ENCODE measurements at places on chromosomes 4 and X.

DNA sequence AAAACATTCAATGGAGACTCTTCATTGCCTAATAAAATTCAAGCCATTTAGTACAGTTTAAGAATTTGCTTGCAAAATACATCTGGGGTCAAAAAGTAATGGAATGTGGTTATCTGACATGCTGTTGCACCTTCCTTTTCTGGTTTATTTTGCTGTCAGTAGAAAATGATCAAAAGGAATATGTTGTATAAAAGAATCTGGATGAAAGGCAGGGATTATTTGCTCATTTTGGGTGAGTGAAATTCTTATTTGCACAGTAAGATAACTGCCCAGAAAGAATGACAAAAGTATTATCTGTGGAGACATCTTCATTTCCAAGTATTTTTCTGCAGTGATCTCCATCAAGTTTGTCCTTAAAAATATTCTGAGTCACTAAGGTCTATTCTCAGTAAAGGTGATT, 30.4 kb downstream of the BOD1L1 start:
- no peak for DNase-seq

- DNase-seq, result no peak
These were observed 7.8 kb downstream of the SPATA4 start for GRCh38 chr4:176187624-176188023.

- no peak for DNase-seq
These were observed 99.9 kb downstream of the SLIT2 start for GRCh38 chr4:20351360-20352162.

DNA sequence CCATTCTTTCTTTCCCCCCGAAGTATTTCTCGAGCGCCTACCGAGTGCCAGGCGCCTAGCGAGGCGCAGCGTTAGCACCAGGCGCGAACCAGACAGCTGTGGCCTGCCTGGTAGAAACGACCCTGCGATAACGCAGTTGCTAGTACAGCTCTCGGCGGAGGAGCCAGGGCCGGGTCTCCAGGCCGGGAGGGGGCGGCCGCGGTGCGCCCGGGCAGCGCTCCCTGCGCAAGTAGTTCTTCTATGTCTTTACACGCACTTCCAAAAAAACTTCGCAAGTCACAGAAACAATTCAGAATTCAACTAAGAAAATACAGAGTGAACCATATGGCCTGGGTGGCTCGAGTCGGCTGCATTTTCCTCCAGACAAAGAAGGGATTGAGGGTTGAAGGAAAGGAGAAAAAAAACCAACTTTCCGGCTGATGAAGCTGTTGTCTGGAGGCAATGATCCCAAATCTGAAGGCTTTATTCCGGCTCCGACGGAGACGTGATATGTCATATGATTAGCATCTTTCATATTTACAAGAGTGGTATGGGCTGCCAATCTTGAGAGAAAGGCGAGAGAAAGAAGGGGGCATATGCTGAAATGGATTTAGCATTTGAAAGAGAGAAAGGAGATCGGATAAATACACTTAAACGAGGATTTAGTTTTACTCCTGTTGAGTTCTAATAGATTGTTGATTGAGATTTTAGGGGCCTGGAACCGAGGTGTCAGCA, 7.2 kb upstream of the NEUROG2 start:
- DNase-seq, result no peak

- no peak for DNase-seq
These were observed 10.3 kb downstream of the NMU start for GRCh38 chr4:55625835-55626234.

- no peak for DNase-seq
These were observed 77.5 kb upstream of the ELOVL6 start for GRCh38 chr4:110275871-110276270.

DNA sequence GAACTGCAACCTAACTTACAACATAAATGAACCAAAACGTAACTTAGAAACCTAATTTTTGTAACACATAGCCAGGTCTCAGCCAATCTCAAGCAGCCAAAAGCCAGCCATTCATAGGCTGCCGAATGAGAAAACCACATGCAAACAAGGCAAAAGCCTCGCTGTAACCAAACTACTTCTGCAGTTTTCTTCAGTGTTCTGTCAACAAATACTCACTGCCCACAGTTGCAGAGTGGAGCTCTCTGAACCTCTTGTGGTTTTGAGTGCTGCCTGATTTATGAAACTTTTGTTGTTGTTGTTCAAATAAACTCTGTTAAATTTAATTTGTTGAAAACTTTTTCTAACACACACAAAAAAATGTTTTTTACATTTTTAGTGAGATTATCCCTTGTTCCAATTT, 251.2 kb downstream of the PAPSS1 start:
- DNase-seq, result no peak

DNA sequence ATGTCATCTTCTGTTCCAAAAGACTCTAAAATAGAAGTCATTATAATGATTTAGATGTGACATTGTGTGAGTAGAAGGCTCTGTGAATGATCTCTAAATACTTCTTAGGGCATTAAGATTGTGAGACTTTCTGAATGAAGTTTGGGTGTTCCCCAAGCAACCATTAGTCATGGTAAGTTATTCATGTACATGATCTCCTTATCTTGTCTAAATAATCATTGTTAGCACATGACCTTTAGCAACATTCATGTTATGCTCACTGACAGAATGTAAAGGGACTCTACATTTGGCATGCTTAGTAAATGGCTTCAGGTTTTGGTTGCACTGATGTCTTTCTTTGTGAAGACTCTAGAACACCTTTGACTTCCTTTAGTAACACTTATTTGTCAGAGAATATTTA, 140.8 kb upstream of the AGA start:
- DNase-seq, result no peak

- DNase-seq, result no peak
These were observed 11.7 kb downstream of the UGT2B4 start for GRCh38 chr4:69484011-69484410.

- DNase-seq, result no peak
These were observed 132.6 kb upstream of the SLIT2 start for GRCh38 chr4:20119141-20119540.

GRCh38 chr4:2906218-2906617, 57.0 kb downstream of the NOP14 start:
- no peak for DNase-seq

- DNase-seq, result no peak
These were observed 9.1 kb downstream of the BMPR1B start for GRCh38 chr4:94766856-94767255.

GRCh38 chr4:123659262-123659661, 262.7 kb downstream of the SPRY1 start:
- DNase-seq, result no peak

DNA sequence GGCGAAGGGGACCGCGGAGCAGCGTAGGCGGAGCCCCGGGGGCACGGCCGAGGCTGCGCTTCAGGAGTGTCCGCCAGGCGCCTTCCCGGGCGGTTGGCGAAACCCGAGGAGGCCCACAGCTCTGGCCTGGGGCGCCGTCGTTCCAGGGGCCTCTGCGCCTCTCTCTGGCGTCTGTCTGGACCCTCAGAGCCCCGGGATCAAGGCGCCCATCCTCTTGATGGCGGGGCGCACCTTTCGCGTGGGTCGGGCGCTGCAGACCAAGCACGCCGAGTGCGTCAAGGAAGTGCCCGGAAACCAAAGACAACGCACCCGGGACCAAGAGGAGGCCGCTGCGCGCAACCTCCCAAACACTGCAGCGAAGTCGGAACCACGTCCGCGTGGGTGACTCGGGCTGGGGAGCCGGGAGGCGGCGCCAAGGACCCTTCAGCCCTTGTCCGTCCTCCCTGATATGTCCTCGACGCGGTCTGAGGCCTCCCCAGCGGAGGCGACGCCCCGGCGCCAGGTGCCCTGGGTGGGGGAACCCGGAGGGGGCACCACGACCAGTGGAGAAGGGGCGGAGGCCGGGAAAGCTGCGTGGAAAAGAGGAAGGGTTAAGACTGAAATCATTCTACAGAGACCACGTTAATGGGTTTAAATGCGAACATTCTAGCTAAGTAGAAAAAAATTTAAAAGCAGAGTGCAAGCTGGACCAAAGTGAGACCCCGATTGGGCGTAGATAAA, 9.9 kb downstream of the HMX1 start:
- no peak for DNase-seq

DNA sequence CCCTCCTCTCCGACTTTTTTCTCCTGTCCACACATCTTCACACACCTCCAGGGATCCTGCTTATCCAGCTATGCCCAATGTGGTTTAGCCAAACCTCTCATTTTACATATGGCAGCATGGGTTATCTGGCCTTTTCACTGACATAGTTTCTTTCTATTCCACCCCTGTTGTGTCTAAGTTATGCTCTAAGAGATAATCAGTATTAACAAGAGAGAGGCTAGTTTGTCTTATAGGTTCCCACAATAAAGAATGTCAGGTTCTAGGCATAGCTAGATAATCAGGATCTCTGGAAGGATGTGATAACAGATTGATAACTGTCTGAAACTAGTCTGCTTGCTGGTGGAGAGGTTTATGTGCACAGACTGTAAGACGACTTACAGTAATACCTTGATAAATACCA, 7.7 kb upstream of the GALNT7 start:
- DNase-seq, result no peak

DNA sequence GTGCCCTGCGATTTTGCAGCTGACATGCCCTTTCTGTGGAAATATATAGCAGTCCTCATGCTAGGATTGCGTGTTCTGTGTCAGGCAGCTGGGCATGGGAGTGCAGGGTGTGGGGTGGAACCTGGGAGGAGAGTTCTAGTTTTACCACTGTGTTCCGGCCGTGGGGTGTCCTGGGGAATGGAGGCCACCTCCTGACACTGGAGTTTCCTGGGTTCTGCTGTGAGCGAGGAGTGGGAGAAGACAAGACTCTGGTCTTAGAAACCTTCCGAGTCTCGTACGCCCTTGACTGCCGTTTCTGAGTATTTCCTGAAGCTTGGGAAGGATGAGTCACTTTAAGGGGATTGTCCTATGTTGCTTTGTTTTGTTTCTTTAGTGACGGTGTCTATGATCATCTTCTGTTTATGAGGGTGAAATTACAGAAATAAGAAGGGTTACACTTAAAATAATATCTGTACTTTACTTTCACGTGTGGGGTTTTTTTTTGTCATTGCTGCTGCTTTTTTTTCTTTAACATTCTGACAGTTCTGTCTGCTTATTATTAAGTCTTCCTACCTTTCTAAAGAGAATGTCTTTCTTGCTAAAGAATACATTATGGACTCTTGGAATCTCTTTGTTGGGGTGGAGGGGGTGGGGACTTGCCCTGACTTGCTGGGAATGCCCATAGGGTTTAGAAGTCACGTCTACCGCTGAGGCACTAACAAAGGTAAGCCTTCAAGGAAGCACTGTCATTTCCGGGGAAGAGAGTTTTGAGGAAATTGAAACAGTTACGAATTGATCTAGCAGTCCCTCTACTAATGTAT, 19.1 kb downstream of the CD99 start:
- DNase-seq, result peak; percentile 24

DNA sequence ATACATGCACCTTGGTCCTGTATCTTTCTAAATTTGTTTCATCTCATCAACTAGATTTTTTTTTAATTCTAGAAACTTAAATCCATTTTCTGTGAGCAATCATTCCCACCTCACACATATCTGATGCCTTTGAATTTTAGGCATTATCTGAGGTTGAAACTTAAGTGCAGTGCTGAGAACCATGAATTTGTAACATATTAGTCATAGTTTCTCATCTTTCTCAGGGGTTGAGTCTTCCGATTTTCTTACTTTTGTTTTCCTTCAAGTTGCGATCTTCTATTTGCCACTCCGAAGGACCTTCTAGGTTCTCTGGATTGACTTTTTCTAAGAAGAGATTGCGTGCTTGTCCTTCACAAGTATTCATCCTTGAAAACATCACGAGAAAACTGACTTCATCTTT, 3.7 kb upstream of the NR0B1 start:
- no peak for DNase-seq

DNA sequence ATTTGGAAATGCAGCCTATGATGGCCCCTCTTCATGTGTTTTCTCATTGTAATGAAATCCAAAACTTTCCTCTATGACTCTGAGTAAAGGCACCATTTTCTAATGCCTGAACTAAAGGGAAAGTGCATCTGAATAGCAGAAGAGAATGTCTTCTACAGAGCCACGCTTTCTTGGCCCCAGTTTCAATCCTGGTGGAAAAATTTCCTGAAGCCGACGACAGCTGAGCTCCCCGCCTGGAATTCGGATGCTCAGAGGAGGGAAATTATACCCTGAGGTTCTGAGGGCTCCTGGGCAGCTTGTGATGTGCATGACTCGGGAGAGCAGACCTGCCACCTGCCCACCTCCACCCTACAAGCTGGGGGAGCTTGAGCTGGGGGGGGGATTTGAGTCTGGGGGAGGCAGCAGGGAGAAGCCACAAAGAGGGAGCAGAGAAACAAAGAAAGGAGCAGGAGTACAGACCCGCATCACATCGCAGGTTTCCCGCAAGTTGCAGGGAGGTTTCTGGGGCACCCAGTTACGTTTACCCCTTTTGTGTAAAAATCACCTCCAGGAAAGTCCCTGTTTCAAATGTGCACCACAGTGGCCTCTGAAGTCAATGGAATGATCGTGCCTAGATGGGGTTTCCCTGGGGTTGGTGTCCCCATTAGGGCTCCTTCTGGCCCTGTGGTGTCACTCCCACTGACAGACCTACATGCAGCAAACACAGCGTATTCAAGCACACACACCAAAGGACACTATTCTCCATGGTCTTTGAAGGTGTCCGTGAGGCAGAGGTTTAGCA, 145.6 kb upstream of the RBPJ start:
- DNase-seq, result no peak

GRCh38 chr4:80081566-80081965, 8.5 kb upstream of the ANTXR2 start:
- no peak for DNase-seq

GRCh38 chrX:148854306-148854705, 353.9 kb downstream of the AFF2 start:
- no peak for DNase-seq

GRCh38 chr4:162485486-162485885, 321.7 kb upstream of the FSTL5 start:
- no peak for DNase-seq

- DNase-seq, result no peak
These were observed 81.3 kb downstream of the HMGN5 start for GRCh38 chrX:81120258-81120935.

DNA sequence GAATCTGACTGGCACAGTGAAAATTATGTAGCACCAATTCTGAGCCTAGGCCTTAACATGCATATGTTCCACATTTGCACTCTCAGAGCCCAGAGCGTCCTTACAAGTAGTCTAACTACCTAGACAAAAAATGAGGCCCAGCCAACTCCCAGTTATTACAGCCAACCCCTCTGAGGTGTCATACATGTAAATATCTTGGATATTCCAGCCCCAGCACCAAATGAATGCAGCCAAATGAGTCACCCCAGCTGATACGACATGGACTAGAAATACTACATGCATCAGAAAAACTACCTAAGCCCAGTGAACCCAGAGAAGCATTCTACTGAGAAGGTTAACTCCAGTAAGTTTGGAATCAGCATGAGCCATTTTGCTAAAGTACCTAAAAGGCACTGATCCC, 145.1 kb downstream of the STPG2 start:
- no peak for DNase-seq

Data from activated T-helper 1 cell treated with anti-CD3 and anti-CD28 coated beads, Interleukin-2, amount 50 U/mL, for 16 hours (primary cell).